Activated CD8-positive, alpha-beta memory T cell treated with anti-CD3 and anti-CD28 coated beads, Interleukin-2, amount 50 U/mL, for 4 hours (primary cell): ENCODE measurements at places on chromosomes 16 and 17.

DNA sequence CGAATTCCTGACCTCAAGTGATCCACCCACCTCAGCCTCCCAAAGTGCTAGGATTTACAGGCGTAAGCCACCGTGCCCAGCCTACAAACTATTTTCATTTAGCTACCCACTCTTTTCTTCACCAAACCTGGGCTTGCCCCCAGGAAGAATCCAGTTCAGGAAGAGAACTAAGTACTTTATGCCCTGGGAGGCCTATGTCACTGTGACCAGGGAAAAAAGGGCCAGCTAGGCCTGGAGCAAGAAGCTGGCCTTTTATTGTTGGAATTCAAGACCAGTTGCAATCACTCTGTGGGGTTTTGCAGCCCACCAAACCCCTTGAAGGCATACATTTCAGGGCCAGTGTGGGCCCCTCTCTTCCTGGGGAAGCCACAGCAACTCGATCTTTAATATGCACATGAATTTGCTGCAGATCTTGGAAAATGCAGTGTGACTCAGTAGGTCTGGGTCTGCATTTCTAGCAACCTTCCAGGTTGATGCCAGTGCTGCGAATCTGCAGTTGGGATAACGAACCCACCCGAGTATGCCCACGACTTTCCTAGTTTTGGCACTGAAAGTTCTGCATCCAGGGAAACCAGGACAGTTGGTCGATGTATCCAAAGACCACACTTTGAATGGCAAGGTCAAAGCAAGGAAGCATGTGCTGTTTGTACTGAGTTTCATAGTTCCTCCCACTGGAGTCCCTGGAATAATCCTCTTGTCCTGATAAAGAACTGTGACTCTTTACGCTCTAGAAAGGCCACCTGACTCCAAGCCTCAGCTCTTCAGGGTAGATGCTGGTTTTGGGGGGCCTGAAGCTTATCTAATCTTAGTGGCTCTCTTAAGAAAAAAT, 7.2 kb upstream of the MRPS23 start:
- no peak for DNase-seq

GRCh38 chr17:2837147-2837561, 40.9 kb downstream of the RAP1GAP2 start:
- DNase-seq, result peak; percentile 46

GRCh38 chr16:2584729-2585650, 47.2 kb downstream of the PDPK1 start:
- no peak for DNase-seq

GRCh38 chr17:78933025-78933958, 8.1 kb upstream of the TIMP2 start:
- DNase-seq, result peak; percentile 37

GRCh38 chr16:6682142-6682811, 650.4 kb upstream of the RBFOX1 start:
- no peak for DNase-seq

DNA sequence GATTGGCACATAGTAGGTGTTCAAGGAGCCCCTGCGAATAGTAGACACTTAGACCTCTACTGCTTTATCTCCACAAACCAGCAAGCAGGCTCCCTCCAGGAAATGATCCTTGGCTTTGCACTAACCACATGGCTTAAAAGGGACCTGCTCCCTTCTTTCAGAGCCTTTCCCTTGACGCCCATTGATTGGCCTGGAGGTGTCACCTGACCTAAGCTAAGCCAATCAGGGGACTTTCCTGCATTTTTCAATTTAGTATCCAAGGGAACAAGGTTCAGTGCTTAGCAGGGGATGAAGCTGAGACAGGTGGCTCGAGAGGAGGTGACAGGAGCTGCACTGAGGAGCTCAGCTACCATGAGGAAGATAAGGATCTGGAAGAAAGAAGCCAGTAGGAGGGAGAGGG, 52.8 kb downstream of the CLEC19A start:
- no peak for DNase-seq

DNA sequence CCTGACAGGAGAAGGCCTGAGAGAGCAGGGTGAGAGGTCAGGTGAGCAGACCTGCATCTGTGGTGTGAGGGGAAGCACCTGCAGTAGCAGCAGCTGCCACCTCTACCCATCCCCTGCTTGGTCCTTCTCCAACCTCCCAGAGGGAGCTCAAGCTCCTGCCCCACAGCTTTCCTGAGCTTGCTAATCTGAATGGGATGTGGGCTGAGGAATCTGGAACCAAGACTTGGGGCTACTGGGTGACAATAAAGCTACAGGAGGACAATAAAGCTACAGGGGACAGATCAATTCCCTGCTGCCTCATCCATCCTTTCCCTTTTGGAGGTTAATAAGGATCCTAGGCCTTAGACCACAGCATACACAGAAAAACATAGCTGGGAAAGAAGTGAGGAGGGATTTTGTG, 4.9 kb upstream of the TBX4 start:
- DNase-seq, result no peak

- no peak for DNase-seq
These were observed 31.2 kb downstream of the LYRM9 start for GRCh38 chr17:27862004-27862403.

DNA sequence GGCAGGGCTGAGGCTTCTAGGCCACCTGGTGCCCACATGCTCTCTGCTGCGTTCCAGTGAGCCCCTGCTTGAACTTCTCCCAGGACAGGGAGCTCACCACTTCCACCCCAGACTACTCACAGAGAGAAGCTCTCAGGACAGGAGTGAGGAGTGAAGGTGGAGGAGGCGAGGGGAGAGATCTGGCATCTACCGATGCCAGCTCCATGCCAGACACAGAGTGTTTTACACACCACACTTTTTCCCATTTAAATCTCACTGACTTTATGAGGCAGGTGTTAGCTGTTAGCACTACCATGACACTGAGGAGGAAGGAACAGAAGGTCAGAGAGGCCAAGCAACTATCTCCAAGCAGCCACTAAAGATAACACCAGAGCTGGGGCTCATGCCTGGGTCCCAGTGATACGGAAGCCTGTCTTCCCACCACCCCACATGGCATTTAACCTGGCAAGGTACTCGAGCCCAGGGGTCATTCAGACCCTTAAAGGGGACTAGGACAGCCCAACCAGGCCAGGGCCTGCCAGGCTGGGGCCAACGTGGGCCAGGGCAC, 6.8 kb downstream of the FAM83G start:
- DNase-seq, result no peak

DNA sequence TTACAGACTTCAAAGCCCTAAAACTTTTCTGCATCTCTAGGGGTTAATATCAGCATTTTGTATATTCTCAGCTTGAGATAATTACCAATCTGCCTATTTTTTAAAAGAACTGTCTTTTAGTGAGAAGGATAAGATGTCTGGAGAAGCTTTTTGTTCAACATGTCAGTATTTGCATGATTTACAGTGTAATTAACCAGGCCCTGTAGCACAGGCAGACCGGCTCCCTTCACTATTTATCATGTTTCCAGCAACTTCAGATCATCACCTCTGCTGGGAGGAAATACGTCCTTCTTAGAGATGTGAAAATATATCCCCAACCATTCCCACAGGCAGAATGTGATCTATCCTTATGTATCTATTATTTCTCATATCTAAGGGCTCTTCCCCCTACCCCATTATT, 8.6 kb upstream of the DDX52 start:
- DNase-seq, result no peak

- DNase-seq, result no peak
These were observed 3.3 kb downstream of the TBX4 start for GRCh38 chr17:61455324-61456060.

GRCh38 chr17:49216953-49217650, 6.6 kb downstream of the ABI3 start:
- no peak for DNase-seq
